Type B pancreatic cell (in vitro differentiated cells): ENCODE measurements at places on chromosomes 1 and 21.
A peak's percentile ranks its signal among the peaks of the same experiment; 100 is the strongest.

GRCh38 chr1:216937491-216937890 is 214.3 kb upstream of the ESRRG start:
- no peak for DNase-seq

GRCh38 chr21:42156690-42157605 is 62.0 kb upstream of the ABCG1 start:
- DNase-seq = peak; percentile 64

GRCh38 chr1:72936942-72937341 is 654.6 kb upstream of the NEGR1 start:
- DNase-seq = no peak

DNA sequence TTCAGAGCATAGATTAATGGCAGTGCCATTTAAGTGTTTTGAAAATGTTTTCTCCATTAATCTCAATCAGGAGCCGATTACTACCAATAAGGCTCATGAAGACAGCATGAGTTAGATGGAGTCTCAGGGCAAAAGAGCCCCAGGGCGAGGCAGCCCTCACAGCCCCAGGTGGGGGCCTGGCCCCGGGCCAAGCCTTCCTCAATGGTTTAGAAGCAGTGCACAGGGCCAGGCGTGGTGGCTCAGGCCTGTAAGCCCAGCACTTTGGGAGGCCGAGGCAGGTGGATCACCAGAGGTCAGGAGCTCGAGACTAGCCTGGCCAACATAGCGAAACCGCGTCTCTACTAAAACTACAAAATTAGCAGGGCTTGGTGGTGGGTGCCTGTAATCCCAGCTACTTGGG is 348.1 kb upstream of the VAMP3 start:
- DNase-seq = peak; percentile 58

DNA sequence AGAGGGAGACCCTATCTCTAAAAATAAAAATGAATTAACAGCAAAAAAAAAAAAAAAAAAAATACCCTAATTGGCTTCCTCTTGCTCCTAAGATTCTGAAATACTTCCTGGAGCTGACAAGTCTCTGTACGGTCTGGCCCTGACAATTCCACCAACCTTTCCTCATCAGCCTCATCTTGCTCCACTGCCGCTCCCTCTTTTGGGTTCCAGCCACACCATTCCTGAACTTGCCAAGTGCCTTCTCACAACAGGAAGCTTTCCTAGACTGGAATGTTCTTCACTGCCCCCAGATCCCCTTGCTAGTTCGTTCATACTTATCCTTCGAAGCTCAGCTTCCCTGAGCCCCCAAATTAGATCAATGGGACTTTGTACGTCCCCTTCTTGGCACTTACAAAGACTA is 37.0 kb downstream of the AKNAD1 start:
- no peak for DNase-seq

- no peak for DNase-seq
Measured at GRCh38 chr1:233255145-233255544, 40.4 kb downstream of the PCNX2 start.

GRCh38 chr1:62676611-62677356 is 11.4 kb downstream of the DOCK7 start:
- DNase-seq = no peak

DNA sequence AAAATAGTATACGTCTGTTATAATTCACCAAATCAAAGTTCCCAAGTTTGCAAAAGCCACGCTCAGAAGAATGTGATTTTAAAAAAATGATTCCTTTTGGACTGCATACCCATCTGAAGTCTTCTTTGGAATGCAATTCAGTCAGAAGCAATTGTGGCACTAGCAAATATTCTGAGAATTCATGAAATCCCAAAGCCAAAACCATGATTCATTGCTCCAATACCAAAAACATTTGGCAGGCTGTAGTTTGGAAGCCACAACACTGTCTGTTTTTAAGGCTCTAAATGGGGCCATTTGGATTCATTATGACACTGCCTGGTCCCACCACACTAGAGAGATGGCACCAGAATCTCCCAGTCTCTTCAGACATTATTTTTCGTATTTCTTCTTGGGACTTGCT is 21.8 kb upstream of the LRRC53 start:
- DNase-seq = no peak

DNA sequence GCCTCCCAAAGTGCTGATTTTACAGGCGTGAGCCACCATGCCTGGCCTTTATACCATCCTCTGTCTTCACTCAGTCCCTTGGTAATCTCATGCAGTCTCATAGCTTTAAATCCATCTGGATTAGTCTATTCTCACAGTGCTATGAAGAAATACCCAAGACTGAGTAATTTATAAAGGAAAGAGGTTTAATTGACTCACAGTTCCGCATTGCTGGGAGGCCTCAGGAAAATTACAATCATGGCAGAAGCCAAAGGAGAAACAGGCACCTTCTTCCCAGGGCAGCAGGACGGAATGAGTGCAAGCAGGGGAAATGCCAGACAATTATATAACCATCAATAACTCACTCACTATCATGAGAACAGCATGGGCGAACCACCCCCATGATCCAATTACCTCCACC is 49.1 kb upstream of the CPLANE2 start:
- no peak for DNase-seq

DNA sequence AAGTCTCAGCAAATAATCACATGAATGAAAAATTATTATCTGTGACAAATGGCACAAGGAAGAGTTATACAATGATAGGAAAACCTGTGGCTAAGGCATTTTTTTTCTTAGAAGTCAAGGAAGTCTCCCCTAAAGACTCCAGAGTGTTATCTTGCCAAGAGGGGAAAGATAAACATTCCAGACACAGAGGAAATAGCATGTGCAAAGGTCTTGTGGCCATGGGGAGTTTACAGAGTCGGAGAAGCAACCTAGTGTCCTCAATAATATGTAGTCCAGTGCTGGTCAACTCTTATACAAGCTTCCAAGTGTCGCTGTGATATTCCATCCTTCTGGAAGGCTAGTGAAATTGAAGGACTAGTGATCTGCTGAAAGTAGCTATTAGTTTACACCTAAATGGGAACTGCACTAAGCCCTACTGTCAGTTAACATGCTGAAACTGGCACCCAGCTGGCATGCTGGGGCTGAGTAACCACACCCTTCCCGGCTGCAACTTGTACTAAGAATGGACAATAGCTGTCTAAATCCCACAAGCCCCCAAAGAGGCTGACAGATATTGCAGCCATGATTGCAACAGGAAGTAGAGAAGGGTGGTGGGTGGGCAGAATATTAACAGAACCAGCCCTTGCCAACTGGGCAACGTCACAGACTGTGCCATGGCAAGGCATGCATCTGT is 11.5 kb upstream of the ATP1B1 start:
- DNase-seq = no peak

DNA sequence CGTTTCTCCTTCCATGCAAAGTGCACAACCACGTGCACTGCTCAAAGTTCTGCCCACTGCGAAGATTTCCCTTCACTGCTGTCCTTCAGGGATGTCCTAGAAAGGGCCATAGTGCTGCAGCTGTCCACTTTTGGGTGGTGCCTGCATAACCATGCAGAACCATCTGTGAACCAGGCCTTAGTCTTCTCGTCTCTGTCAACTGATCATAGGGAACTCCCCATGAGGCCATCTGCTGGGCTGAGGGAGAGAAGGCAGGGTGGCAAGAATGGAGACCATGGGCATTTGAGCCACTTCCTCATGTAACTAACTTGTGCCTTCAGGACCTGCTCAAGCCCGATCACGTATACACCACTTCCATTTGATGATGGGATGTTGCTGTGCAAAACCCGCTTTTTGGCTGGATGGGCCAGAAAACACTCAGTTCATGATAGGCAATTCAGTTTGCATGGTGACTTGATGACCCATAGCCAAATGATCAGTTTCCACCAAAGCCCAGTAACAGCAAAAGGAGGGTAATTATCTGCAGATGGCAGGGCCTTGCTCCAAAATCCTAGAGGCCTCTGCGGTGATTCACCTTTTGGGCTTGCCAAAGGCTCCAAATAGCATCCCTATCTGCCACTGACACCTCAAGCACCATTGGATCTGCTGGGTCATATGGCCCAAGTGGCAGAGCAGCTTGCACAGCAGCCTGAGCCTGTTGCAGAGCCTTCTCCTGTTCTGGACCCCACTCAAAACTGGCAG is 9.5 kb downstream of the ST6GALNAC5 start:
- no peak for DNase-seq

GRCh38 chr1:72186733-72187307 is 95.5 kb downstream of the NEGR1 start:
- DNase-seq = no peak

DNA sequence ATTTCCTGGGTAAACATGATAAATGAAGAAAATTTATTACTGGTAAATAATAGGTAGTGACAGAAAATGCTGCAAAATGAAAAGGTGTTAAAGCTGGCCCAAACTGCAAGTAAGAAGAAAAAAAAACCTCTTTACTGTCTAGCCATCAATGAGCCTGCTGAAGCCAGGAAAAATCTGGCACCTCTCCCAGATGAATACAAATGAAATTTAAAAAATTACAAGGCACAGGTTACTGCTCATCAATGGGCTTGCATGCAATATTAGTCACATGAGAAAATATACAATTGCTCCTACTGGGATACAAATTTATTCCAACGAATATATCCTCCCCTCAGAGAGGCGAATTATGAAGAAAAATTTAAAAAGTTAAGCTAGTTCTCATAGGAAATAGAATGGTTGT is 1422.5 kb downstream of the KCNT2 start:
- DNase-seq = no peak

- no peak for DNase-seq
Measured at GRCh38 chr1:18182398-18183160, 75.0 kb downstream of the IGSF21 start.

DNA sequence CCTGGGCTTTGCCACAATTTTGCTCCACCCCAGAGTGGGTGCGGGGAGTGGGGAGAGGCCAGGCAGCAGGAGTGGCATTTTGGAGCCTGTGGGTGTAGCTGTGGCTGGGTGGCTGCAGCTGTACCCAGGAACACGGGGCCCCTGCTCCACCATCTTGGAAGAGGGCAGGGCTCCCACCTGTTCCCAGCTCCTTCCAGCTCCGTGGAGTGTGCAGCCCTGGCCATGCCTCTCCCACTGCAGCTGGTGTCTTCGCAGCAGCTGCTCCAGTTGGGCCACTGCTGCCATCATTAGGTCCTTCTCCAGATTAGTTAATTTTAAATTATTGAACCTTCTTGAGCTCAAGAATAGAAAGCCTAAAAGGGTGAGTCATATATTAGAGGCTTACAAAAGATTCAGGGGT is 17.6 kb downstream of the FAM20B start:
- DNase-seq = no peak

- no peak for DNase-seq
Measured at GRCh38 chr1:86852289-86852688, 61.6 kb downstream of the SELENOF start.

DNA sequence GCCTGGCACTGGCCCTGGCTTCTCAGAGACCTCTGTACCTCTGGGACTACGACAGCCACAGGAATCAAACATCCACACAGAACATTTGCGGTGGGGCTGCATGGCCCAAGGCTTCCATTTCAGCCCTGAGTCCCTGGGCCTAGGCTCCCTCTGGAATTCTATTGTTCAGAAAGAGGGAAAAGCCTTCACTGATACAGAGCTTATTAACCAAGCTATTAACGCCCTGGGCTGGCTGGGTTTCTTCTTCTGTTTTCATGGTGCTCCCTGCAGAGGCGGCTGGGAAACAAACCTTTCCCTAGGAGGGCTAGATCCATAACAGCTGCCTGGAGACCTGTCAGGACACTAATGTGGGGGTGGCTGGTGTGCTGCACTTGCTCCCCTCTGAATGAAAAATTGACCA is 88.2 kb downstream of the KAZN start:
- DNase-seq = no peak

GRCh38 chr1:72412286-72412685 is 129.9 kb upstream of the NEGR1 start:
- no peak for DNase-seq

GRCh38 chr1:68163220-68163619 is 69.1 kb downstream of the WLS start:
- DNase-seq = no peak

DNA sequence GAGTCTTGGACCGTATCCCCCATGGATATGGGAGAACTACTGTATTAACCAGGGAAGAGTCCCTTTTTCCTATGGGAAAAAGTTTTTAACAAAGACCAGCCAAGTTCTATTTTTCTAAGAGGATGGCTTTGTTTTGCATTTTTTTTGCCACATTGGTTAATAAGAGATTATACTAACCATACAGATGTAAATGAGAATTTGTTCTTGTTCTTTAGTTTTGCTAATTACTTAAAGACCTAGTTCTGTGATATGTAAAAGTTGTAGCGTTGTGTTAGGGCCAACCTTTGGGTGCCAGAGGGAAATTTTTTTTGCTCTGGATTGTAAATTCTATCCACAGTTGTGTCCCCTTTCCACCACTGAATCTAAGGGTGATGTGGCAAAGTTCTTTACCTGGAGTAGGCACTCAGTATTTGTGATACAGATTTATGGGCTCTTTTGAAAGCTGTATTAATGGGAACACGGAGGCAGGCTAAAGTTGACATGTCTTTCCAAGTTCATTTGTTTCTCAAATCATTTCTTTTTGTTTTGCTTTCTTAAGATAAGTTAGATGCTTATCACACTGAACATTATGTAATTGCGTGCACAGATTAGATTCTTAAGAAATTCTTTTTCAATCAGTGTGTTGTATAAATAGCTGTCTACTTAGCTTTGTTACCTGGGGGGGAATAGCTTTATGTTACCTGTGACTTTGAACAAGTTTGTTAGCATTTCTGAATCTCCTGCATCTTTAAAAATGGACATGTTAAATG is 2.9 kb downstream of the SOAT1 start:
- DNase-seq = no peak

- no peak for DNase-seq
Measured at GRCh38 chr1:62263814-62264353, 55.4 kb downstream of the KANK4 start.

- no peak for DNase-seq
Measured at GRCh38 chr1:2368053-2368744, 23.2 kb downstream of the MORN1 start.

DNA sequence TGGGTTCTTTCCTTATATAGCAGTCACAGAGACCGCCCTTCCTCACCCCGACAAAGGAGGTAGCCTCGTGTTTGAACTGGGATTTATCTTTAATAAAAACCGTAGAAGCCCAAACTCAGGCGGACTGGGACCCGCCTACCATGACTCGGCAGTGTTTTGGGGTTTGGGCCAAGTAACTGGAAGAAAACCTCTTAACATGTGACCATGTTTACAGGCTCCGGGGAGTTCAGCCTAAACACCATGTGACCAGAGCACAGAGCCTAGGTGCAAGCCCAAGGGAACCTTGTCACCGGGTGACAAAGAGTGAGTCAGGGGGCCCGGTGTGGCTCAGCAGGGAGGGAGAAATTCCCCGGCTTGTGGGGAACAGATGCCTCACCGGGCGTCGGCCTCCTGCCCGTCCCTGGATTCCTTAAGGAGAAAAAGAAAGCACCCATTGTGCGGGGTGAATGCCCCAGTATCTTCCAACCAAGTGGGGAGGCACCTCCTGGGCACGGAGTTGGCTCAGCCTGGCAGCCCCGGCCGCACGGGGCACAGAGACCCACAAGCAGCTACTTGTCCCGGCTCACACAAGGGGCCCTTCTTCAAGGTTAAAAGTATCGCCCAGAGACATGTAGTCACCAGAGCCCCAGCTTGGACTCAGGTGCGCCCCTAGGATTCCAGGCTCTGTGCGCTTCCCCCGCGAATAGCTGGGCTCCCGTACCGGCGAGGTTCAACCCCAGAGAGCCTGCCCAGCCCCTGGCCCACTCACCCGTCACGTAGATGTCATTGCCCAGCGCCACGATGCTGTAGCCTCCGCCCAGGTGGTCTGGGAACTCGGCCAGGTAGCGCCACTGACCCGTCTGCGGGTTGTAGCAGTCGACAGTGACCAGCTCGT is 1.4 kb downstream of the KLHL21 start:
- no peak for DNase-seq
